Esophagus squamous epithelium (tissue), 5 donors: ENCODE measurements at places on chromosomes 7 and 10.
A peak's percentile ranks its signal among the peaks of the same experiment; 100 is the strongest.

DNA sequence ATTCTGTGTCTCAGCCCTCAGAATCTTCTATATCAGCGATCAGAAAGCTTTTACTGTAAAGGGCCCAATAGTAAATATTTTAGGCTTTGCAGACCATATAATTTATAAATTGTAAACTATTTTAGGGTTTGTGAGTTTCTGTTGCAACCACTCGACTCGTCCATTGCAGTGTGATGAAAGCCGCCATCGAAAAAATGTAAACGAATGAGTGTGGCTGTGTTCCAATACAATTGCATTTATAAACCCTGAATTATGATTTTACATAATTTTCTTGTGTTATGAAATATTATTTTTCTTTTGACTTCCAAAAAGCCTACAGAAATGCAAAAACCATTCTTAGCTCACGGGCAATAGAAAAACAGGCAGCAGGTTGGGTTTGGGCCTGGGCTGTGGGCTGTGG, 62.5 kb upstream of the ADO start:
- DNase-seq, result no peak

DNA sequence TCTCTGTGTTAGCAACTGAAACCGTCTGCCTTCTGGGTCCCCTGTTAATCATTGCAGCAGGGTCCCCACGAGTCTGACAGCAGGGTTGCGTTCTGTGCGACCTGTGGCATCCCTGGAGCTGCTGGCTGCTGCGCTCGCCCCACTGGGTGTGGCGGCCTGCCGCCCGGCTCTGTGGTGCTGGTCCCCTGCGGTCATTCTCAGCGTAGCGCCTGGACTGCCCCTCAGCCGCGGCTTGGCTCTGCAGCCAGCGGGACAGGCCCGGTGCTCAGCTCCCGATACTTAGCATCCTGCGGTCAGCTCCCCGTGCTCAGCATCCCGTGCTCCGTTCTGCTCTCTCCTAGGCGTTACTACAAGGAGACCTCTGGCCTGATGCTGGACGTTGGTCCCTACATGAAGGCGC, 35.0 kb downstream of the LHPP start:
- no peak for DNase-seq

- DNase-seq, result no peak
These were observed 847.2 kb downstream of the CCSER2 start for GRCh38 chr10:85175635-85176034.

DNA sequence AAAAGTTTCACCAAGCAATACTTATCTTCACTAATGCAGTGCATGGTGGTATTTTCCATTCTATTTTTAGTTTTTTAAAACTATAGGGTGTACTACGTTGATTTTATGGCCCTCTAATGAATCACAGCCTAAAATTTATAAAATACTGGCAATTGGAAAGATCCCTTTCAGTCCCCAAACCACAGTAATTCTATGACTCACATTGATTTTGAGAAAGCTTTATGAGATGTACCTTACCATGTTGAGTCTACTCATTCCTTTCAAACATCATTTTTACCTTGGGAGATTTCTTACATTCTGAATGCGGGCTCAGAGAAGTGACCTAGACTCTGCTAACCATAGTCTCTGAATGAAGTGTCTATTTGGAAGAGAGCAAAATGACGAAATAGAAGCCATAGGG, 141.6 kb downstream of the GPR85 start:
- no peak for DNase-seq

DNA sequence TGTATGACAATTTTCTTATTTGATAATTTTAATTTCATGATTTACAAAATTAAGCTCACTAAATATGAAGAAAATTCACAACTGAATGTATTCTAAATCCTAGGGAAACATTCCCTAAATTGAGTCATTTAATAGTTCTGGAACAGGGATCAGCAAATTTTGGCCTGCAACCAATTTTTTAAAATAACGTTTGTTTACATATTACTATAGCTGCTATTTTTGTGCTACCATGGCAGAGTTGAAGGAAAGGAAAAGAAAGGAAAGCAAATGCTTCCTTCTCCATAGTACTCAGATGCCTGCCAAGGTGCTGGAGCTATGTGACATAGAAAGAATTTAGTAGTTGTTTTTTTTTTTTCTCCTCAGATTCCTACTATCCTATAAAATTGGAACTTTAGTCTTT, 1307.7 kb upstream of the LRRTM3 start:
- DNase-seq, result no peak

DNA sequence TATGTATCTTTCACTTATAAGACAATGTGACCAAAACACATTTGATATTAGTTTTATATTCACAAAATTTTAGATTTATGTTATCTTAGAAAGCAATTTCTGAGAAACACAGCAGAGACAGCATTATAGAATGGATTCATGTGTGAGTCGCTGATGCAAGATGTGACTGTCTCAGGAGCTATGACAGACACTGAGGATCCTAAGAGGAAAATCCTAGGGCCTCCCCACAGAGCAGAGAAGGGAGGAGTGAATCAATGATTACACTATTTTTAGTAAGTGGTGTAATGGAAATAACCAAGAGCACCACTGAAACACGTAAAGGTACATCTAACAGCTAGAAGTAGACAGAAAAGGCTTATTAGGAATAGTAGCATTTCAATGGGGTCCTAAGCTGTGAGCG, 204.0 kb upstream of the PTN start:
- no peak for DNase-seq

- DNase-seq, result no peak
These were observed 42.3 kb upstream of the MDFIC start for GRCh38 chr7:114879554-114879953.

- DNase-seq, result no peak
These were observed 995.5 kb upstream of the C7orf33 start for GRCh38 chr7:147595042-147595441.

- DNase-seq, result no peak
These were observed 189.5 kb downstream of the CXCL12 start for GRCh38 chr10:44195112-44196007.

- DNase-seq, result no peak
These were observed 27.4 kb upstream of the MET start for GRCh38 chr7:116644628-116645027.

DNA sequence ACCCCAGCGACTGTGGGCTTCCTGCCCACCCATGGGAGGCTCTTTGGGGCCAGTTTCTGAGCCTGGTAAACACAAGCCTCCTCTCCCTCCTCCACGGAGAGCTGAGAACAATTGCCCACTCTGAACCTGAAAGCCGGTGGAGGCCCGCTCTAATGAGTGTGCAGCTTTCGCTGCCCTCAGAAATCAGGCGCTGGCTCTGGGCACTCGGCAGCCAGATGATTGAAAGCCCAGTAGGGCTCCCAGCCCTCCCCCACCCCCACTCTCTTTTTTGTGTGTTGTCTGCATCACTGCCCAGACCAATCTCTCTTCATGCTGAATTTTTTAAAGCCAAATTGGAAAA, 438.9 kb downstream of the RPS24 start:
- no peak for DNase-seq

GRCh38 chr10:95818668-95819067, 62.7 kb downstream of the ENTPD1 start:
- no peak for DNase-seq

DNA sequence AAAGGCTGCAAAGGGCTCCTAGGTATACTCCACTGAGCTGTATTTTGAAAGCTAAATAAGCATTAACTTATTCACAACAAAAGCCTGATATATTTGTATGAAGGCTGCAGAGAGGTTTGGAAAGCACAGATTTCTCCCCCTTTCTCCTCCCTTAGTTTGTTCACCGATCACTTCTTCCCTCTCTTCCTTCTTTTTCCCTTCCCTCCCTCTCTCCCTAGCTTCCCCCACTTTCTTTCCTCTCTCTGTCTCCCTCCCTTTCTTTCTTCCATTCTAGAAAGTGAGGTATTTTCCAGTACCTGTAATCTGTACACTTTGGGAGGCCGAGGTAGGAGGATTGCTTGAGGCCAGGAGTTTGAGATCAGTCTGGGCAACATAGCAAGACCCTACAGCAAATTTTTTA, 62.1 kb downstream of the HHEX start:
- DNase-seq, result no peak

GRCh38 chr10:113385021-113385999, 167.5 kb upstream of the HABP2 start:
- peak; percentile 13 for DNase-seq

- DNase-seq, result no peak
These were observed 15.4 kb downstream of the GSDME start for GRCh38 chr7:24741679-24742505.

DNA sequence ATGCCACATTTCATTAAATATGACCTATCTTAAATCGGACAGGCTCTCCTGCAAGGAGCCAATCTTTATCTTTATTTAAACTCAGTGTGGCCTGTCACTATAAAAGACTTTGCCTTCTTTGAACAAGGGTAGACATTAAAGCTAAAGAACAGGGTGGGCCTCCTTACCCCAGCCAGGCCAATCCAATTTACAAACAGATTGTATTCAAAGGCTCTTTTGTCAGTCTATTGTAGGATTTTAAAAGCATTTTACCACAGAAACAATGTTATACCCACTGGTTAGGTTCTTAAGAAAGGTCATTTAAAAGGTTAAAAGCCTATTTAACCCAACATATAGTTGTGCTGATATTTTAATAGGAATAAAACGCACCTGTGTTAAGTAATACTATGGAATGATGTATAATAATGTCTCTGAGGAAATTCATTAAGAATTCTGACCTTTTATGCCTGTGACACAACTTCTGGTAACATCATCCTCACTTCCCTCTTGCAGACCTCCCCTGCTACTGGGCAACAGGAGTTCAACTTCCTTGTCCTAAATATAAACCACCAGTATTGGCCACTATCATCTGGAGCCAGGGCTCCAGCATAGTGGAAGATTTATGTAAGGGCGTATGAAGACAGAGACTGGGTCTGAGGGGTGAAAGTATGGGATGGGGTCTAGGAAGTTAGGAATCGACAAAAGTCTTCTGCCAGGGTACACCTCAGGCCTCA, 32.5 kb downstream of the MTERF1 start:
- DNase-seq, result no peak

GRCh38 chr10:36534471-36535002, 590.9 kb upstream of the ANKRD30A start:
- DNase-seq, result no peak
